Activated B cell treated with CpG ODN at 0.5 μM for 24 hours (primary cell): ENCODE measurements at places on chromosomes 4 and X. TPM values are rescaled to one million over a fixed set of nuclear protein-coding genes. Genes with fewer than 3 reads are reported as not detected.

DNA sequence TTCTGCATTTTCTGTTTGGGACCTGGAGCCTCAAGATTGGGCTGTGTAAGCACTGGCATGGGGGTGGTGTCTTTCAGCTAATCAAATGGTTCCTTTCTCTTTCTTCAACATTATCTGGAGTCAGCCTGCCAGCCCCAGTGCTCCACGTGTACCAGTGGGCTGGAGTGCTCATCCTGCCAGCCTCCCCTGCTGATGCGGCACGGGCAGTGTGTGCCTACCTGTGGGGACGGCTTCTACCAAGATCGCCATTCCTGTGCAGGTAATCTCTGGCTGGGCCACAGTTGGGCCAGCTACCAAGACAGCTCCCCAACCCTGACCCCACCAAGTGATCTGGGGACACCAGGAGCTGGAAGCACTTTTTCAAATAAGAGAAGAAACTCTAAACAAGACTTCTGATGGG is 229.2 kb downstream of the FRAS1 start:
- DNase-seq: no peak

DNA sequence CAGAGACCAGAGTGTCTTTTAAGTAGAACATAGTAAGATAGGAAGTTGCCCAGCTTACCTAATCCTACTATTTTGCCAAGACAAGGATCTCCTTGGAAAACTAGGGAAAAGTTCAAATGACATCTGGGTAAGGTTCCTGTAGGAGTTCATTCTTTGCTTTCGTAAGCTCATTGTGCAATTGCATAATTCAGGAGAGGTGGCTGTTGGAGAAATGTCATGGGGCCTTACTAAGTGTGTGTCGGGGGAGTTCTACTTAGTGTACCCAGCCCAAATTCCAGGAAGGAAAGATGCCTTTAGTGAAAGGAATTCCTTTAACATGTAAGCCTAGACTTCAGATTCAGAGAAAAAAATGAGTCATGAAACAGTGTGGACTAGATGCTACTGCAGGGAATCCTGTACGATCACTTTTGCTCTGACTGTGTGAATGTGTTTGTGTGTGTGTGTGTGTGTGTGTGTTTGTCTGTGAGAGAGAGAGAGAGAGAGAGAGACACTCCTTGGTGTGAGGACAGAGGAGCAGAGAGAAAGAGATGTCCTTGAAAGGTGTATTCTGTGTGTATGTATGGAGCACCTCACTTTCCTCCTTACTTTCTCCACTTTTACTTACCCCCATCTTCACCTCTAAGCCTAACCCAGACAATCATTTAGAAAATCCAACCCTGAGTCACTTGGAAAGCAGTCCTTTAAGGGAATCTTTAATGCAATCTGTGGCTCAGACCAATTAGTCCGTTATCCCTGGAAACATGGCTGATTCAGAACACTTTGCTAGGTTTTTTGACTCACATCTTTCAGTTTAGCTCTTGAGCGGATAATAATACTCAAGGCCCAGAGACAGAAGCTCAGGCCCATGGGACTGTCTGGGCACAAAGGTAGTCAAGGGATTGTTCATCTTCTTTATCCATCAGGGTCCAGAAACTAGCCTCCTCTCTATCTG is 114.5 kb upstream of the ACSL4 start:
- DNase-seq: no peak

DNA sequence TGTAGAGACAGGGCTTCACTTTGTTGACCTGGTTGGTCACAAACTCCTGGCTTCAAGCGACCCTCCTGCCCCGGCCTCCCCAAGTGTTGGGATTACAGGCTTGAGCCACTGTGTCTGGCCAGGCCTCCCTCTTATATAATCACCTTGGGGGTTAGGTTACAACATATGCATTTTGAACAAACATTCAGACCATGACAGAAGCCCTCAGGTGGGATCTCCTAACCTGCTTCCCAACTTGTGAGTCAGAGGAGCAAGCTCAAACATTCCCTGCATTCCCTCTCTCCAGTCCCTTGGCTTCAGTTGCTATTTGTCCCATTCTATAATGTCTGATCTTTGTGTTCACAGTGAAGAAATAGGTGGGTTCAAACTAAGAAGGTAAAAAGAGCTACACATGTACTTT is 76.5 kb upstream of the NRK start:
- DNase-seq: no peak

DNA sequence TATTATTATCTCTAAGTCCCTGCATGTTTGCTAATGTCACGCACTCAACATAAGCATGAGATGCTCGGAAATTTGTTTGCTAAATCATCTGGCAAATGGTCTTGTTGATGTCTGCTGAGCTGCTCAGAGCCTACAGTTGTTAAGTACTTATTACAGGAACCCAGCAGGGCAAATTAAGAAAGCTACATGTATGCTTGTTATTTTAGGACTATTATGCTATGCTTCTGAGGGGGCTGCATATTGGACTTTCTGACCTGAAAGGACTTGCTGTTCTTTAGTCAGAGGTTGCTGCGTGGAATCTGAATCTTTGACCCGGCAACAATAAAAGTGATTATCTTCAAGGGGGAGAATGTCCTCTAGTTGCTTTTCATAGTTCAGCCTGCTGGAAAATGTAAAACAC is 36.3 kb upstream of the TENM3 start:
- DNase-seq: no peak

GRCh38 chr4:151524610-151525009 is 115.6 kb downstream of the FHIP1A start:
- no peak for DNase-seq

DNA sequence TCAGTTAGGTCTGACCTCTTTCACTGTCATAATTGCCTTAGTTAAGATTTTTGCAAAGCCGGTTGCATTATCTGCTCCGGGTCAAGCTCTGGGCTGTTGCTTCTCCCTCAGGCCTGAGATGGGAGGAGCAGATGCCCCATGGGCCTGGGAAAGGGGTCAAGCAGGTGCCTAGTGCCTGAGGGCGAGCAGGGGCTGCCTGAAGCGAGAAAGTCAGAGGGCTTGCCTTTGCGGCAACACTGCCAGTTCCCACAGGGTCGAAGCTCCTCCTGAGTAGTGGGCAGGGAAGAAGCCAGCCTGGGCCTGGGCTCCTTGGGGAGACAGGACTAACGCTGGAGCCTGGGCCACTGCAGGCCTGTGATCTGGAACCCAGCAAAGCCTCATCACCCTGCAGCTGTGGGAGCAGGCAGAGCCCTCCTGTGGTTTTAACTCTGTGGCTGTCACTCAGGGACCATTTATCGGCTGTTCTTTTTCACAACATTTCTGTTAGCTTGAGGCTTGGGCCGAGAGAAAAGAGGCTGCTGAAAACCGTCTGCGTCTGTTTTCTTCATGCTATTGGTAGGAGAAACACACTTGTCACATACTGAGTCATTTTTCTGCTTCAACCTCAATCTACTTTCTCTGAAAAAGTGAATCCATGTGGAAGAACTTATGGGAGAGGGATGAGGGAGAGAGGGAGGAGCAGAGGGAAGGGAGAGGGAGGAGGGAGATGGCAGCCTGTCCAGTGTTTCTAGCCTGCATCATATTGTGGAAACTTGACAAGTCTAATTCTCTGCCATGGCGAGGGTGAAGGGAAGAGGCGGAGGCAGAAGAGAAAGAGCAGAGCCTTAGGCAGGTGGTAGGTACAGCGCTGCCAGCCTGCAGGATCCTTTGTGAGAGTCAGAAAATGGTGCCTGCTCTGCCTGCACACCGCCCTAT is 68.4 kb downstream of the RHOH start:
- no peak for DNase-seq

GRCh38 chrX:129649268-129650182 is 5.2 kb downstream of the APLN start:
- no peak for DNase-seq

TMEM47 gene
- not detected in 2 replicates for total RNA-seq

PF4V1 gene
- not detected in 2 replicates for total RNA-seq

LDB2 gene
- not detected in 2 replicates for total RNA-seq

NDUFB11 gene
- total RNA-seq: 73.3 and 88.0 TPM in 2 replicates
